ENCODE measurements at places on chromosomes 16 and 17.
A peak's percentile ranks its signal among the peaks of the same experiment; 100 is the strongest.

DNA sequence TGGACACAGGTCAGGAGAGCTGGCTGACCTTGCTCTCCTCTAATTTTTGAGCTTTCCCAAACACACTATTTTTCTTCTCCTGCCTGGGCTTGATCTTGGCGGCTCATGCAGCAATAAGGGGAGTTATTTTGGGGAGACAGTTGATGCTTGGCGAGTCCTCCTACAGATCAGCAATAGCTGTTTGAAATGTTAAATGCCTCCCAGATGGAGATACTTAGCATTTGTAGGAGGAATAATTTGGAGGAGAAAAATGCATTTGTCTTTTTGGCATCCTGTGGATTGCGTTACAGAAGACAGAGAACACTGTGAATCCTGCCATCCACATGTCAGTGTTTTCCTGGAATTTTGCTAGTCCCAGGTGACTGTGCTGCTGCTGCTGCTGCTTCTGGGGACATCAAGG, 328.0 kb upstream of the XYLT1 start:
- H3K4me1 ChIP-seq, result no peaks in the 10 kb centered on the region
- no peaks in the 10 kb centered on the region for H3K36me3 ChIP-seq
- no peaks in the 10 kb centered on the region for H3K27me3 ChIP-seq
- DNase-seq, result no peak

GRCh38 chr17:77308861-77309726, 168.3 kb downstream of the SEC14L1 start:
- no peaks in the 10 kb centered on the region for H3K36me3 ChIP-seq
- H3K27ac ChIP-seq, result no peak overlapping the region
- H3K4me3 ChIP-seq, result no peak overlapping the region
- H3K4me1 ChIP-seq, result no peaks in the 10 kb centered on the region

DNA sequence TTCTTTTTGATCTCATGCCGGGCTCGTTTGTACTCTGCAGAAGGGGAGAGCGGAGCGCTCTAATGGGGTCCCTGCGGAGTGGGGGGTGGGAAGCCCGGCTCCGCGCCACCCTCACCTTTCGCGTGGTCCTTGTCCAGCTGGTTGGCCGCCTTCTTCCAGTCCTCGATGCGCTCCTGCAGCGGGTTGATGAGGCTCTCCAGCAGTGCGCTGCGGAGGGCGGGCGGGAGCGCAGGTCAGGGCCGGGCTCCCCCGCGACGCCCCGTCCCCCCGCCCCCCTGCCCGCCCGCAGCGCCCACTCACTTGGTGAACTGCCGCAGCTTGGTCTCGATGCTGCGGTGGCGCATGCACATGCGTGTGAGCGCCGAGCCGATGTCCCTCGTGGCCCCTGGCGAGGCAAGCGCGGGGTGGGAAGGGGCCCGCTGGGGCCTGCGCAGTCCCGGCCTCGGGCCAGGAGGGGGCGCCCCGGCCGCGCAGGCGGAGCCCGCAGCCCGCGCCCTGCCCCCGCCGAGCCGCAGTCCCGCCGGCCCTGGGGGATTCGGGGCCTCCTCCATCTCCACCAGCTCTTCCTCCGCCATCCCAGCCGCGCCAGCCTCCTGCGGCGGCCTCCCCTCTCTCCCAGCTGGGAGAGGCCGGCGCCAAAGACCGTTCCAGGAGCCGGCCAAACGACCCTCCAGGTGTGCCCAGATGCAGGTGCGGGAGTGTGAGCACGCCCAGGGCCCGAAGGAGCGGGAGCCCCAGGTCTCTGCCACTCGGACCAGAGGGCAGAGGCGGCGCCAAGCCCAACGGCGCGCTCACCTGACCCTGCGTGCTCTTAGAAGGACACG, 6.0 kb downstream of the MTSS2 start:
- peaks cover 7% of the 10 kb centered on the region for H3K27me3 ChIP-seq
- H3K36me3 ChIP-seq, result no peaks in the 10 kb centered on the region
- no peak overlapping the region for H3K27ac ChIP-seq
- H3K4me3 ChIP-seq, result no peak overlapping the region
- DNase-seq, result no peak

- H3K27ac ChIP-seq, result no peak overlapping the region
- H3K36me3 ChIP-seq, result peaks cover 57% of the 10 kb centered on the region
- H3K27me3 ChIP-seq, result no peaks in the 10 kb centered on the region
- DNase-seq, result no peak
- H3K4me1 ChIP-seq, result peaks cover 6% of the 10 kb centered on the region
- H3K4me3 ChIP-seq, result no peak overlapping the region
Measured at GRCh38 chr17:80279895-80280294, 19.2 kb downstream of the RNF213 start.

DNA sequence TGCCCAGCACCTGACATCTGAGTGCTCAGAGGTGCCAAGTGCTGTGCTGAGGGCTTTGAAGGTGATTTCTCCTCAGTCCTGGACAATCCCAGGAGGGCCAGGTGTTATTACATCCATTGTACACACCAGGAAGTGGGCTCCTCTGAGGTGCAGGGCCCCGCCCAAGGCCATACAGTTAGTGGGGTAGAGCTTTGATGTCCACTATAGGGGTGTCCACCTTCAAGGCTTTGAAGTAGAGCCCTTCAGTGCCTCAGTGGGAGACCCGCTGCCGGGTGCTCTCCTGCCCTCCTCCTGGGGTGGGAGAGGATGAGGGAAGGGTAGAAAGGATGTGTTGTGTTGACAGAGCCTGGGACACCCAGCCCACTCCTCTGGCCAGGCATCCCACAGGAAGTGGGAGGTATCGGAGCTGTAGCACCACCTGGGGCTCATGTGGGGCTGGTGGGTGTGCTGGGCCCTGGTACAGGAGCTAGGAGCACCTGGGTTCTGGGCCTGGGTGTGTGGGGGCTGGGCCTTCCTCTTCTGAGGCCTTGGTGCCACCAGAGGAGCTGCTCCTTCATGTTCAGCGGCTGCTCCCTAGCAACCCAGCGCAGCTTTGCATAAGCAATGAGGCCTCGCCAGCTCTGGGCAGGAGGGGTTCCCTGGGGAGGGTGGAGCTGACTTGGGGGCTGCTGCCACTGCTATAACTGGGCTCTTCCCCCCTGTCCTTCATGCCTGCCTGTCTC, 7.4 kb downstream of the LASP1 start:
- no peaks in the 10 kb centered on the region for H3K27me3 ChIP-seq
- H3K27ac ChIP-seq, result peak overlapping the region; percentile 49
- H3K4me3 ChIP-seq, result peak overlapping the region; percentile 49
- DNase-seq, result no peak
- peaks cover 39% of the 10 kb centered on the region for H3K36me3 ChIP-seq
- peaks cover 63% of the 10 kb centered on the region for H3K4me1 ChIP-seq
